ENCODE measurements at places on chromosomes 4 and X. TPM values are rescaled to one million over a fixed set of nuclear protein-coding genes. Genes with fewer than 3 reads are reported as not detected.

Gene GLRB
- 13.3 TPM for total RNA-seq

Gene FAM9C
- not detected for total RNA-seq

Gene SMR3B
- total RNA-seq = not detected

Gene PDLIM3
- total RNA-seq = 87.3 TPM

Gene SHROOM4
- 6.6 TPM for total RNA-seq

Gene SPANXN5
- not detected for total RNA-seq

DNA sequence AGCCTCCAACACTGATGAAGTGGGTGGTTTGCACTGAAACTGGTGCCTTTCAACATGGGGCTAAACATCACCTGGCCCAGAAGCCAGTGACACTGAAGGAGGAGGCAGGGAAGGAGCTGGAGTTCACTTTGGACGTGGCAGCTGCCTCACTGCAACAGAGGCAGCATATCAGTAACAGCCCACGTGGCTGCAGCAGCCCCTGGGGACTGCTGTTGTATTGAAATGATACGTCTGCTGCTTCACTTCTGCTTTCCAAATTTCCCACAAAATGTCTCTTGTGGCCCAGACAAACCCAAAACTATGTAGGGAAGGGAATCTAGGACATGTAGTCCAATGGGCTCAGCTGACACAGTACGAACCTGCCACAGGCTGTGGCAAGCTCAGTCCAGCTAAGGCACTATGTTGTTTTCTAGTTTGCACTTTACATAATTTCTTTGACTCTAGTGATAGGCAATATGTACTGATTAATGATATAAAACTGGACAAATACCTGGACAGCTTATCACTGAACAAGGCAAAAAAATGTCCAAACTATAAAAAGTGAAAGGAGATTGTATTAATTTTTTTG lies 84.7 kb upstream of the RAPGEF2 start:
- H3K27ac ChIP-seq = no peak overlapping the region
- H3K36me3 ChIP-seq = no peaks in the 10 kb centered on the region
- no peaks in the 10 kb centered on the region for H3K27me3 ChIP-seq
- DNase-seq = no peak
- H3K4me1 ChIP-seq = no peaks in the 10 kb centered on the region

GRCh38 chrX:77814210-77814609 lies 28.2 kb upstream of the ATRX start:
- no peaks in the 10 kb centered on the region for H3K36me3 ChIP-seq
- H3K4me3 ChIP-seq = no peak overlapping the region
- H3K27ac ChIP-seq = no peak overlapping the region
- no peak for DNase-seq

GRCh38 chr4:157885811-157886210 lies 287.0 kb downstream of the GASK1B start:
- no peaks in the 10 kb centered on the region for H3K36me3 ChIP-seq
- no peaks in the 10 kb centered on the region for H3K27me3 ChIP-seq
- H3K27ac ChIP-seq = no peak overlapping the region
- H3K4me3 ChIP-seq = no peak overlapping the region
- no peaks in the 10 kb centered on the region for H3K4me1 ChIP-seq

- no peaks in the 10 kb centered on the region for H3K27me3 ChIP-seq
- DNase-seq = no peak
- H3K27ac ChIP-seq = no peak overlapping the region
- H3K4me1 ChIP-seq = no peaks in the 10 kb centered on the region
- no peak overlapping the region for H3K4me3 ChIP-seq
- no peaks in the 10 kb centered on the region for H3K36me3 ChIP-seq
Measured at GRCh38 chrX:153499876-153500275, 5.1 kb downstream of the BGN start.

- H3K36me3 ChIP-seq = no peaks in the 10 kb centered on the region
- no peak for DNase-seq
- peak overlapping the region; percentile 50 for H3K27ac ChIP-seq
- H3K27me3 ChIP-seq = no peaks in the 10 kb centered on the region
- H3K4me1 ChIP-seq = peaks cover 18% of the 10 kb centered on the region
Measured at GRCh38 chr4:145252190-145252589, 71.8 kb upstream of the OTUD4 start.

GRCh38 chr4:11424000-11424399 lies 4.7 kb downstream of the HS3ST1 start:
- no peaks in the 10 kb centered on the region for H3K4me1 ChIP-seq
- H3K36me3 ChIP-seq = no peaks in the 10 kb centered on the region
- no peak overlapping the region for H3K4me3 ChIP-seq
- H3K27ac ChIP-seq = no peak overlapping the region

DNA sequence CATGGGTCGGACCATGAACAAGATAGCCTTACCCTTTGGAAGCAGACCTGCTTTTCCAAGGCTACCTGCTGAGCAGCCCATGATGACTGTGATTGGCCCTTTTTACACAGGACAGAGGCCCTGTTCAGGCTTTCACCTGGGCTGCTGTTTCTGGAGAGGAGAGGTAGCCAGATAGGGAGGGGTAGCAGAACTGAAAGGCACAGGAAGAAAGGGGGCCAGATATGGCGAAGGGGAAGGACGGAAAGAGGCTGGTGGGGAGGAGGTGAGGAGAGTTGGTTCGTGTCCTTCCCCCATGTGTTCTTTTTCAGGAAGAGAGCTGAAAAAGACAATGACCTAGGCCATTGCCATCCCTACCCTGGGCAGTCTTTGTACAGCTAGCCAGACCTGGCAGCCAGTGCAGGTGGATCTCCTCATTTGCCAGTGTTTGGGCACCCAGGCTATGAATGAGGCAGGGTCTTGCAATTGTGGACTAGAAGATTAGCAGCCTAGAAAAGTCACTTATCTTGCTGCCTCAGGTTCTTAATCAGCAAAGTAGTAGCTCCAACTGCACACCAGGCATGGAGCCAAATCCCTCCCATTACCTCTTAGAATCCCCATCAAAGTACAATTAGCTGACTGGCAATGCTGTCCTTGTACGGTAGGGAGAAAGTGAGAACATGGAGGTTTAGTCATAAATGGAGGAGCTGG lies 139.6 kb downstream of the AMMECR1 start:
- DNase-seq = no peak
- no peaks in the 10 kb centered on the region for H3K27me3 ChIP-seq
- no peaks in the 10 kb centered on the region for H3K36me3 ChIP-seq
- H3K4me1 ChIP-seq = peaks cover 23% of the 10 kb centered on the region
- H3K27ac ChIP-seq = no peak overlapping the region

GRCh38 chr4:147492761-147493160 lies 11.9 kb downstream of the EDNRA start:
- no peaks in the 10 kb centered on the region for H3K36me3 ChIP-seq
- DNase-seq = no peak
- no peaks in the 10 kb centered on the region for H3K27me3 ChIP-seq
- H3K27ac ChIP-seq = no peak overlapping the region
- H3K4me3 ChIP-seq = no peak overlapping the region

DNA sequence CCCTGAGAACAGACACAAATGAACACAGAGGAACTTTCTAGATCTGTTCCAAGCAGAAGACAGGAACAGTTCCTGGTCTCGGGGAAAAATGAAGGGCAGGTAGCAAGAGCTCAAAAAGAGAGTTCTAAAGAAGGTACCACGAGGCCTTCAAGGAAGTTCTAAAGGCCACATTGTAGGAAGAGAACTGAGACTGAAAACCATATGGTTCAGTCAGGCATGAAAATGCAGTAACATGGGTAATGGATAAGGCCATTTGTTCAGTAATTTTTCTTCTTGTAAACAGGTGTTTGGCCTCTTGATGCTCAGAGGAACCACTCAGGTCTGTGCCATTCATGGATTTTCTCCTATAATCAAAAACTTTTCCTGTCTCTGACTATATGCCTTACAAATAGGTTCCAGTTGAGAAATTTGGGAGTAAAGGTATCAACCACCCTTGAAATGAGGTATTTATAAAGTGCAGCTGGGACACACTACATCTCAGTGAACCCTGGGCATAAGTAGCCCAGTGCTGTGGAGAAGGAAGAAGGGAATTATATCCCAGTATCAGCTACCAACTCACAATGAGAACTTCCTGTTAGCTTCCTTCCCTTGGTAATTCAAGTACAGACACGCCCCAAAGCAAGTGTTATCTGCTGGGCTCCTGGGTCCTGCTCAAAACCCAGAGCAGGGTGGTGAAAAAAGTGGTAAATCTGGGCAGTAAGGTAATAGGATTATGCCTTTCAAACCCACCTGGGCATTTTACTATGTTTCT lies 277.9 kb downstream of the KLHL13 start:
- H3K27ac ChIP-seq = no peak overlapping the region
- H3K27me3 ChIP-seq = no peaks in the 10 kb centered on the region
- no peak for DNase-seq

DNA sequence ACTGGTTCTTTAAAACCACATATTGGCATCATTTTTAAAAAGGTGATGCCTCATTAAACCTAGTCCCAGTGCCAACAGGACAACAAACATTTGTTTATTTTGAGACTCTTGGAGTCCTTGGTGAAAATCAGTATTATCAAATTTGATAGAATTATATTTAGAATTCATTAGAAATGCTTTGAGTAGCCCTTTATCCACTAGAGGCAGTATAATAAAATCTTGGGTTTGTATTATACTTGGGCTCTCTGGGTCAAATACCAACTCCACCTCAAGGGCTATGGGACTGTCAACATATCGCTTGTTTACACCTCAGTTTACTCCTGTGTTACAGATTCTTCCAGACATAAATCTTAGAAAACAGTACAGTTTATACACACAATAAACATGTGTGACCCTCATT lies 335.7 kb upstream of the FSTL5 start:
- H3K27ac ChIP-seq = no peak overlapping the region
- H3K27me3 ChIP-seq = no peaks in the 10 kb centered on the region
- no peaks in the 10 kb centered on the region for H3K36me3 ChIP-seq
- H3K4me1 ChIP-seq = no peaks in the 10 kb centered on the region
- H3K4me3 ChIP-seq = no peak overlapping the region

- H3K36me3 ChIP-seq = no peaks in the 10 kb centered on the region
- H3K27me3 ChIP-seq = no peaks in the 10 kb centered on the region
- no peaks in the 10 kb centered on the region for H3K4me1 ChIP-seq
Measured at GRCh38 chrX:53004038-53004437, 44.6 kb upstream of the GPR173 start.
